ENCODE measurements at places on chromosomes 1 and 21. TPM values are rescaled to one million over a fixed set of nuclear protein-coding genes. Genes with fewer than 3 reads are reported as not detected.

F13B gene
- 11.3 TPM for total RNA-seq

SFN gene
- 3.4 TPM for total RNA-seq

TCP10L gene
- 0.40 TPM for total RNA-seq

OR2L2 gene
- total RNA-seq, result not detected

CEP170 gene
- total RNA-seq, result 31.4 TPM

ABCA4 gene
- 1.0 TPM for total RNA-seq

TRIM58 gene
- not detected for total RNA-seq

HTR6 gene
- not detected for total RNA-seq

NBPF10 gene
- total RNA-seq, result 1.0 TPM

DNA sequence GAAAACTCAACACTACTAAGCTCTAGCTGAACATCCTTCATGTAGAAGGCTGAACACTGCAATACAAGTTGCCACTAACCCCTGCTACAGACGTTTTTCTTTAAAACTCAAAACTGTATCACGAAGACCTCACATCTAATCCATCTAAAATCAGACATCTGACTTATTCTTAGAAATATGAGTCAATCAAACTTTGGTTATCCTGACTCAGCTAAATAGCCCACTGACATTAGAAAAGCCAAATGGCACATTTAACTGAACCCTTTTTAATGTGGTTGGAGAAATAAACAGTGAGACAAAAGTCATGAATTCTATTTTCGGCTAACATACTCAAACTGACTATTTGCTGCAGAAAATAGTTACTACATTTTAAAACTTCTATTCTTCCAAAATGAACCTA lies 35.6 kb downstream of the WLS start:
- no peak for DNase-seq

DNA sequence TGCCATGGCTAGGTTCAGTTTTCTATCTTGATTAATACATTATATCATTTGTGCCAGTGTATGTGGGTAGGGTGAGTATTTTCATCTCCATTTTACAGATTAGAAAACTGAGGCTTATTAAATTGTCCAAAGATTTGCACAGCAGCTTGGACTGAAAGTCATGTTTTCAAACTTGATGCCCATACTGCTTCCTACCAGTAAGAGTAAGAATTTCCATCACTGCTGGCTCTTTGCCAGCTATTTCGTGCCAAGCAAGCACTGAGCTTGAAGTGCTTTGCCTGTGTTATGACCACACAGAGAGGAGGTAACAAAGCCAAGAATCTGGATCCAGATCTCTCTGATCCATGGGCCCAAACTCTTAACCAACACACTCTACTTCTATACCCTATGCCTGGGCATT lies 295.0 kb downstream of the VAV3 start:
- no peak for DNase-seq

- no peak for DNase-seq
Observed at GRCh38 chr1:110021285-110021684, 13.1 kb upstream of the STRIP1 start.

- no peak for DNase-seq
Observed at GRCh38 chr21:46068516-46069079, 29.3 kb upstream of the COL6A2 start.

- DNase-seq, result no peak
Observed at GRCh38 chr1:243291292-243291691, 35.5 kb downstream of the SDCCAG8 start.

GRCh38 chr1:233463333-233463732 lies 135.8 kb downstream of the MAP3K21 start:
- DNase-seq, result no peak

DNA sequence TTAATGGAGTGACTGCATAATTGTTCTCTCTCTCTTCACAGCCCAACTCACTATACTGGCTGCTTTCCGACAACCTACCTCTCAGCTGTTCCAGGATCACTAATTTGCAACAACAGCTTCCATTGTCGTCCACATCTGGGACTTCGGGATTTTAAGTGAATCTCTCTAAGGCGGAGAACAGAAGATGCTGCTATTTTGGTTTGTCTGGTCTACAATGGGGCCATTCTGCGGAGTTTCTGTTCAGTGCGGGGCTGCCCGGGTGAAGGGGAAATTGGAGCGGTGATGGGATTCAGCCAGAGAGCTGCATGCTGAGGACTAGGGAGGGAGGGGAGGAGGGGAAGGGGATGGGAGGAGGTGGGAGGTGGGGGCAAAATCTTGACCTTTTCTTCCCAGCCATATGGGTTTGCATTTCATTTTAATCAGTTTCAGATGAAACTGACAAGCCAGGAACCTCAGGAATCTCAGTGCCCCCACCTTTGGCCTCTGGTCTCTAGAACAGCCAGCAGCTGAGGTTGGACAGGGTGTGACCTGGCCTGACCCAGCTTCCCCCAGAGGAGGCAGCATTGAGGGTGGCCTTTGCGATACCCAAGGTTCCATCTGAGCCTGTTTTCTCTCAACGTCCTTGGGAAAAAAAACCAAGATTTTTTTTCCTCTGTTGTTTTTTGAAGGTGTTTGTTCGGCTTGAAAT lies 6.9 kb upstream of the SRP9 start:
- no peak for DNase-seq
